CD4-positive, alpha-beta T cell treated with Interleukin-1 beta for 1 hour (primary cell): ENCODE measurements at places on chromosomes 11 and 22.
A peak's percentile ranks its signal among the peaks of the same experiment; 100 is the strongest.

- no peak for DNase-seq
These were observed 37.0 kb downstream of the SGSM1 start for GRCh38 chr22:24843048-24843447.

GRCh38 chr11:66006891-66007176 is 4.5 kb downstream of the BANF1 start:
- no peak for DNase-seq

DNA sequence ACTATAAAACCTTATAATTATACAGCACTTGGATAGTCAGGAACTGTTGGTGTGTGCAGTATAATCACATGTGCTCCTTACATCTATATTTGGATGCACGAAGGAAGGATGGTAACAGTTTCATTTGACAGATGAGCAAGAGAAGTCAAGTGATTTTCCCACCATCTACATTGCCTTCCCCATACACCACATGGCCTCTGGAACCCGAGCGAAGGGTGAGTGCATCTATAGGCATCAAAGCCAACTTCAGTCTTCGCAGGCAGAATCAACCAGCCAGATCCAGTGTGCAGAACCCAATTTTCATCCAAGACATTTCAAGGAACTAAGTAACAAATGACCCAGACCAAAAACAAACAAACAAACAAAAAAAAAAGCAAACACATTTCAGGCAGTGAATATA is 85.1 kb upstream of the BLID start:
- DNase-seq = no peak

- DNase-seq = peak; percentile 46
These were observed 6.8 kb downstream of the NAA40 start for GRCh38 chr11:63945477-63946163.

DNA sequence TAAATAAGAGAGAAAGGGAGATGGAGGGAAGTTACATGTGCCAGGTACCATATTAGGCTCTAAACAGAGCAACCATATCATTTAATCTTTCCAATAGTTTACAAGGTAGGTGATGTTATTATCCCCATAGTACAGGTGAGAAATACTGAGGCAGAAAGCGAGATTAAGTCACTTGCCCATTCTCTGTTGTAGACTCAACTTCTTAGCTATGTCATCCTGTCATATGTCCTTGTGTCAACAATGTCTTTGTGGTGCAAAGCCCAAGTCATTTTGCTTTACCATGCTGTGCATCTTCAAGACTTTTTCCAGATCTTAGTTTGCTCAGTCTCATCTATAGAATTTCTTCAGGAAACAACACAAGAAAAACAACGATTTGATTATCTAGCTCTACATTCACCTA is 205.0 kb upstream of the E2F8 start:
- DNase-seq = no peak
